ENCODE measurements at places on chromosomes 6 and 20.

- ATAC-seq = no peak
Observed at GRCh38 chr6:91486200-91486599, 899.3 kb upstream of the MAP3K7 start.

GRCh38 chr6:5463690-5464089, 202.4 kb downstream of the FARS2 start:
- no peak for ATAC-seq

DNA sequence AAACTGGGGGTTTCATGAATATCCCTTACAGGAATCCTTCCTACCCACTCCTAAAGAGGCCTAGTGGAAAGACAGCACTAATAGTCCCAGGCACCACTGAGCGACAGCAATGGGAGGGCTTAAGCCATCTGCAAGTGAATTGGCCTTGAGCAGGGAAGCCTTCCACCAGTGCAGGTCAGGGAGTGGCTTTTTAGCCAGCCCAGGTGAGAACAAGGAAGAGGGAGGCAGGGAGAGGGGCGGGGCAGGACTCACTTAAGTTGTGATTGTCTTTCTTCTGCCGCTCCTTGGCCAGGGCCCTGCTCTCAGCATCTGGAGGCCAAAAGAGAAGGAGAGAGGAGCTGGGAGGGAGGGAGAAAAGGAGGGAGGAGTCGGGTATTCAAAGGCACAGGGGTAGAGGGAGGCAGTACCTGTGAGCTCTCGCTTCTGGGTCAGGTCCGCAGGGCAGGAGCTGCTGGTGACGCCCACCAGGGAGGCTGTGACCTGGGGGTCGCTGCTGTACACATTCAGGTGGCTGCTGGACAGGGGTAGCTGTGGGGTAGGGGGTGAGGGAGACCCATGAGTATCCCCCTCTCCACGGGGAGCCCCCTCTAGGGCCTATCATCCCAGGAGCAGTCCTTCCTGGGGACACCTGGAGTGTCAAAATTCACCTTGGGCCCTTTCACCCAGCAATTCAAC, 47.8 kb downstream of the TFEB start:
- no peak for ATAC-seq

DNA sequence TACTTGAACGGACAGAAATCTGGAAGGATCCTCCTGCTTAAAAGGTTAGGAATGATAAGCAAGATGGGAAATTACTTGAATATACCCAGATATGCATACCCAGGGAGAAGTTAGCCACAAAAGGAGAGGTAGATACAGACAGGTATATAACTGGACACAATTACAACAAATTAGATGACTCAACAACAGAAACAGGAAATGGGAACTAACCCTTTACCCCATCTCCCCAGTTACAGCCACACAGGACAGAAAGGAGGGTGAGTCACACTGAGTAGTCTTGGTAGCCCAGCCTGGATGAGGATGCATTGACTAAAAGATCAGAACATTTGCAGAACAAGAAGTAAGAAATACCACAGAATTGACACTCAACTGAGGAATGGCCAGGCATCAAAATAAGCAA, 61.2 kb downstream of the C6orf52 start:
- peak; percentile 98 for ATAC-seq

DNA sequence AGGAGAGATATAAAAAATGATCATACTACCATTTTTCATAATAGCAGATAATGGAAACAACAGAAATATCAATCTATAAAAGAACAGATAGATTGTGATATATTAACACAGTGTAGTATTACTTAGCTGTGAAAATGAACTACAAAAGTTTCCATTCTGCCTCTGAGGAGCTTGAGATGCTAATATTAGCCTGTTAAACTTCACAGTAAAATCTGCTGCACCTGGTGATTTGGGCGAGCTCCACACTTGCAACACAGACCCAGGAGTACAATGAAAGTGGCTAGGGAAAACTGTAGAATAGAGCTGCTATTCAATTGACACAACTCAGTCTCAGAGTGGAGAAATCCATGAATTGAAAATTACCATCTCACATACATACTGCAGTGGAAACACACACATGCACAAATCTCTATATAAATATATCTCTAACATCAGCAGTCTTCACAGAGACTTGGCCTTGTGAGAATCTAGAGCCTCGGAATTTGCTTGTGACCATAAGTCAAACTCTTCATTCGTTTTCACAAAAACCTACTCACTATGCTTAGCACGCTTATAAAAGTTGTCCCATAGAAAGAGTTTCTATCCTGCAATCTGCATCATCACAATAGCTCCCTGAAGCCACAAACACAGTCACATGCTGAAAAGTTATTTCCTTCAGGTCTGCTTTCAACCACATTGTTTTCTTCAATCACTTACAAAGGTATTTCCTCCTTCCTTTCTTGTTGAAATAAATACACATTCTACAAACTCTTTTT, 133.0 kb downstream of the PAK5 start:
- ATAC-seq = no peak

DNA sequence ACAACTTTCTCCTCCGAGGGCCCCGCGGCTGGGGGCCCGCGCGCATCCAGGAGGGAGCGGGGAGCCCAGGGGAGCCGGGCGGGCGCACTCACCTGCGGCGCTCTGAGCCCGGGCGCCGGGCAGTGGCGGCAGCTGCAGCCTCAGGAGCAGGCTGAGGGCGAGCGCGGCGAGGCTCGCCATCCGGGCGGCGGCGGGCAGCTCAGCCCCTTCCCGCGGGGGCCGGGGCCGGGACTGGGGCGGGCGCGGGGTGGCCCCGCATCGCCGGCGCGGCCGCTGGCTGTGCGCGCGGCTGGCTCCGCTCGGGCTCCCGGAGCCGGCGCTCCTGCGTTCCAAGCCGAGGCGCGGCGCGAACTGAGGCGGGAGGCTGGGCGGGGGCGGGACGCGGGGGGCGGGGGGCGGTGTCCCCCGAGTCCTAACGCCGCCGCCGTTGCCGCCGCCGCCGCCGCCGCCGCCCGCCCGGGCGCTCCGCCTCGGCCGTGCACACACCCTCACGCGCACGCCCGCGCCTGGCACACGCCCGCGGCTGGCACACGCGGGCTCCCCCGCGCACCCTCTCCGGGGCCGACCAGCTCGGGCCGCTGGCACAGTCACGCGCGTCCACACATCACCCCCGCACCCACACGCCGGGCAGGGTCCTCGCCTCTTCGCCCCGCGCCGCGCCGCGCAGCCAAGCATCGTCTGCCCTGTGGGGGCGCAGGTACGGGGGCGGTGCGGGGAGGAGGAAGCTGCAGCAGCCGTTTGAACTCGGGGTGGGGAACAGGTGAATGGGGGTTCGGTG, at the start of gene PTPRT:
TSS of gene PTPRT (minus strand) at position 353 of the 778 bp plus-strand sequence. CDS start at position 180, 173 bp downstream.
- no peak for ATAC-seq

DNA sequence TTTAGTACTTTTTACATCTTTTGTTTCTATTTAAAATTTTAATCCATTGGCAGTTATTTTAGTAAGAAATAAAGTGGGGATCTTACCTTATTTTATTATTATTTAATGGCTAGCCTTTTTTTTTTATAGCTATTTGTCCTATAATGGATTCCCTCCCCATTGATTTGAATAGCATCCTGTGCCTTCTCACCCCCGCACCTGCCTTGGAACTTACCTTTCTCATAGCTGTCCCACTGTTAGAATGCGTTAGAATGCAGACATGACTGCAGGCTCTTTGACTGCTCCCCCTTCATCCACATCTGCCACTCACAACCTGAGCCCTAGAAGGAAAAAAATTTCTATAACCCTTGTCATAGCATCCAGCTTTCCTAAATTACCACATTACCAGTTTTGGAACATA, 9.1 kb downstream of the PKIB start:
- ATAC-seq = no peak

DNA sequence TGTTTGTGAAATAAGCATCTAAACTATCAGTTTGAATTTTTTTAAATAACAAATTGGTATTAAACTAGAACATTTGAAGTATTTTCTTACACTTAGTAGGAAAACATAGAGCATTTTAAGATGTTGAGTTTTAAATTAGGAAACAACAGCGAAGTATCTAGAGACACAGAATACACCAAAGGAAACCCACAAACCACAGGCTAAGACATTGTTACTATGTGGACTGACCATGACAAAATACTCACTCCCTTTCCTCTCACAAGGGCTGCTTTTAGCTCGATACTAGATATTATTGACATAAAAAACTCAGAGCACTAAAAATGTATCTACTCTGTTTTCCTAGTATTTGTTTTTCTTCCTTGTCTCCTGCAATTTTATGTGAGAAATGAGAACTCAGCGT, 266.0 kb upstream of the CITED2 start:
- ATAC-seq = no peak

- ATAC-seq = no peak
Observed at GRCh38 chr20:31516651-31517050, 2.4 kb downstream of the HM13 start.

GRCh38 chr20:25160467-25160866, 35.0 kb upstream of the ENTPD6 start:
- no peak for ATAC-seq

GRCh38 chr20:40675599-40676221, 13.3 kb downstream of the MAFB start:
- ATAC-seq = no peak

GRCh38 chr6:87575423-87575822, 14.4 kb downstream of the RARS2 start:
- ATAC-seq = no peak

- ATAC-seq = no peak
Observed at GRCh38 chr6:11938285-11938890, 73.7 kb upstream of the HIVEP1 start.

- no peak for ATAC-seq
Observed at GRCh38 chr20:4406627-4407026, 315.1 kb upstream of the PRND start.

GRCh38 chr6:85678026-85678601, 35.4 kb upstream of the SYNCRIP start:
- peak; percentile 4 for ATAC-seq

DNA sequence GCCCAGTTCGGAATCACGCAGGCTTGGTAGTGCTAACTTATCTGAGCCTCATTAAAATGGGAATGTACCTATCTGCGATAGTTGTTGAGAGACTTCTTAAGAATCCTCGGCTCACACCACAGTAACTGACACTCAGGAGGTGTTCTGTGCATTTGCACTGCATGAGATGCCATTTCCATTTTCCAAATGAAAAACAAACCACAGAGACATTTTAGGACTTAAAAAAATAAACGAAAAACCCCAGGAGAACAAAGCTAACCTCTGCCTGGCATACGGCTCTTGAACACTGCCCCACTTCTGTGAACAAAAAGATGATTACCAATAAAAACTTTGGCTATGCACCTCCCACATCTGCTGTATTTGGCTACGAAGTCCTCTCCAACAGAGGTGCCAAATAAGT, 37.6 kb downstream of the BEND3 start:
- ATAC-seq = no peak

DNA sequence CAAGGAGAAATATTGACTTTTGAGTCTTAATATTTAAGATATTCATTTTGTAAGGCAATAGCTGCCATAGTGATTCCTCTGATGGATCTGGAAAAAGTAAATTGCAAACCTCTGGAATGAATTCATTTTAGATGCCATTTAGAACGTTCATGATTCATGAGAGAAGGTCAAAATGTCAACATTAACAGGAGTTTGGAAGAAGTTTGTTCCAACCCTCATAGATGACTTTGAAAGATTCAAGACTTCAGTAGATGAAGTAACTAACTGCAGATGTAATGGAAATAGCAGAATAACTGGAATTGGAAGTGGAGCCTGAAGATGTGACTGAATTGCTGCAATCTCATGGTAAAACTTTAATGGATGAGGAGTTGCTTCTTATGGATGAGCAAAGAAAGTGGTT, 100.9 kb upstream of the CCN2 start:
- no peak for ATAC-seq

DNA sequence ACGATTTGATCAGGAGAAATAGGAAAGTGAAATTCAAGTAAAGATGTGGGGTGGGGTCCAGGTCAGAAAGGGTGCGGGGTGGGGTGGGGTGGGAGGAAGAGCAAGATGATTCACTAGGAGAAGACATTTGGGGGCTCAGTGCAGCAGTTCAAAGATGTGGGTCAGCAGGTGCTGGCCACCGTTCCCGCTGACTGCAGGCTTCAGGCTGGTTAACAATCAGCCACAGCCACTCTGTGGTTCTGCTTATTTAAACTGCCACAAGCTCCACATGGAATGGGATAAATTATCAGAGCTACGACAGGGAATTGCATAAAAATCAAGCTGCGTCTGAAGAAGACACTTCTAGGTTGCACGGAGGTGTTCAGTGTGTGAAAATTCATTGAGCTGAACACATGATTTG, 49.4 kb downstream of the TRAM2 start:
- ATAC-seq = no peak

DNA sequence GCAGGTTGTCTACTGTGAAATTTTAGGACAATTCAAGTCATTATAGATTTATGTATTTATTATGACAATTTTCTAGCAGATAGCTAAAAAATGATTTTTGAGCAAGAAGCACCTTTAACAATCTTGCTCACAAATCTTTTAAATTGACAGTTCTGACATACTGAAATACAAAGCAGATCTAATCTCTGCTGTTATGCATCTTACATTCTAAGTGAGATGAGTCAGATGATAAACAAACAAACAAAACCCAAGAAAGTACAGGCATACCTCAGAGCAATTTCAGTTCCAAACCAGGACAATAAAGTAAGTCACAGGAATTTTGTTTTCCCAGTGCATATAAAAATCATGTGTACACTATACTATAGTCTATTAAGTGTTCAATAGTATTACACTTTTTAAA, 430.7 kb upstream of the PTCHD4 start:
- ATAC-seq = no peak

- no peak for ATAC-seq
Observed at GRCh38 chr6:41622206-41622988, 15.9 kb upstream of the MDFI start.

- peak; percentile 84 for ATAC-seq
Observed at GRCh38 chr6:38095054-38095453, 275.5 kb downstream of the ZFAND3 start.

GRCh38 chr20:31543966-31544598, 29.8 kb downstream of the HM13 start:
- ATAC-seq = peak; percentile 88

GRCh38 chr20:17507531-17507930, 23.6 kb downstream of the BFSP1 start:
- no peak for ATAC-seq

DNA sequence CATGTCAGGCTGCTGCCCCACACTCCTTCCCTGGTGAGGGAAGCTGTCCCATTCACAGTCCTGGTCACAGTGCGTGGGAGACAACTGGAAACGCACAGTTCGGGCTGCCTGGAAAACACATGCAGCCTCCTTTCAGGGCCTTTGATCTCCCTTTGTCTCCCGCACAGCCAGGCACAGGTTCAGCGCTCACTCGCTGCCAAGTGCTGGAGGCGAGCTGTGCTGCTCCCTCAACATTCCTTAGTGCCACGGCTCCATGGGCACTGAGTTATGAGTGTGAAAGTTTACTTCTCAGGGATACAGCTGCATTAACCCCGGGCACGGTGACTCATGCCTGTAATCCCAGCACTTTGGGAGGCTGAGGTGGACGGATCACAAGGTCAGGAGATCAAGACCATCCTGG, 9.1 kb downstream of the YTHDF1 start:
- no peak for ATAC-seq

DNA sequence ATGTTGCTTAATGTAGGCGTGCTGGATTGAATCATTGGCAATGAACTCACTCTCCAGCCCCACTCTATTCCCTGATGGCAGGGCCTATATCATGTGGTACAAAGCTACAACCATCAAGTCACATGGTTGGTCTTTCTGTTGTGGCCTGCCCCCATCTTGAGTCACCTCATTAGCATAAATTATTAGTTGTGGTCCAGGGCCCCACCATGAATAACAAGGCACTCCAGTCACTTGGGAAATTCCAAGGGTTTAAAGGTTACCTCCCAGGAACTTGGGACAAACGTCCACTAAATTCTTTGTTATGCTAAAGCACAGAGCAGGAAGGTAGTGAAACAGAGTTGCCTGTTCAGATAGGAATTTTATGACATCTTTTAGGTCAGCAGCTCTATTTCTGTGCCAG, 193.7 kb downstream of the SLC35F1 start:
- no peak for ATAC-seq

GRCh38 chr20:36666181-36666740, 20.3 kb upstream of the SLA2 start:
- ATAC-seq = no peak

Measured in SK-N-SH treated with all-trans-retinoic acid at 6 μM for 48 hours (cell line).